ENCODE measurements at places on chromosomes 2 and 18. TPM values are rescaled to one million over a fixed set of nuclear protein-coding genes. Genes with fewer than 3 reads are reported as not detected.

The MOCOS gene
- 3.9 TPM for polyA plus RNA-seq

The ITPRID2 gene
- 5.1 TPM for polyA plus RNA-seq

The LIMS3 gene
- 0.87 TPM for polyA plus RNA-seq

The LRP1B gene
- polyA plus RNA-seq = 0.15 TPM

The DLX1 gene
- not detected for polyA plus RNA-seq

Data from GM23338 (cell line).